ENCODE measurements at places on chromosomes 1 and 21.

- DNase-seq: no peak
Observed at GRCh38 chr1:244080343-244080929, 29.4 kb downstream of the ZBTB18 start.

GRCh38 chr1:157140063-157140588 is 1.9 kb upstream of the ETV3 start:
- no peak for DNase-seq

GRCh38 chr1:56578138-56578962 is 1.0 kb downstream of the PLPP3 start:
- DNase-seq: no peak

GRCh38 chr21:36048357-36048756 is 12.0 kb downstream of the SETD4 start:
- DNase-seq: no peak

- DNase-seq: no peak
Observed at GRCh38 chr1:230268371-230269170, 157.6 kb downstream of the PGBD5 start.

- DNase-seq: no peak
Observed at GRCh38 chr1:201826830-201827229, 2.1 kb upstream of the IPO9 start.

DNA sequence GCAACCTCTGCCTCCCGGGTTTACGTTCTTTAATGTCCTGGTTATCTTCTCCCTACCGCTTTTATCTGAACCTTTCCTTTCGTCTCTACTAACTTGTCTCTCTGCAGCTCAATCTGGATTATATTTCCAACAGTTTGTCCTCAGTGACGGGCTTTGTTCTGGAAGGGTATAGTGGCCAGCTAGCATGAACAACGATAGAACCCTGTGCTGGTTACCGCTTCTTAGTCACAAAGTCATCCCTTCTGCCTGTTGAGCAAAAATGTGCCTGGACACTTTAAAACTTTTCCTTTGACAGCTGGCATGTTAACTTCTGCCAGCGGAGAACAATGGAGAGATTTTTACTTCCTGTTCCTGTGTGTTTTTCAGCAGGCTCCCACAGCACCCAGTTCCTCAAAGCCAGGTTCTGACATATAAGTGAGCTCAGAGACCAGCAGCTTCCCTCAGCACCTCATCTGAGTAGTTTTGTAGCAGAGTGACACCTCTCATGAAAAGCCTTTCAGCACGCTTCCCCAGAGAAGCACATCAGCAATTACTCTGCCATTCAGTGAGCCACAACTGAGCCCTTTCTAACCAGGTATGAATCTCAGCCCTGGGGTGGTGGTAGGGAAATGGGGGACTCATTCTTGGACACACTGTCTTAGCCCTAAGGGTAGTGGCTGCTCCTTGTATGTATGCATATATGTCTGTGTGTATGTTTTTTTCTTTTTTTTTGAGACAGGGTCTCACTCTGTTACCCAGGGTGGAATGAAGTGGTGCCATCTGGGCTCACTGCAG is 23.6 kb upstream of the CCDC17 start:
- DNase-seq: no peak

- no peak for DNase-seq
Observed at GRCh38 chr1:149849111-149849946, 50.0 kb upstream of the BOLA1 start.

DNA sequence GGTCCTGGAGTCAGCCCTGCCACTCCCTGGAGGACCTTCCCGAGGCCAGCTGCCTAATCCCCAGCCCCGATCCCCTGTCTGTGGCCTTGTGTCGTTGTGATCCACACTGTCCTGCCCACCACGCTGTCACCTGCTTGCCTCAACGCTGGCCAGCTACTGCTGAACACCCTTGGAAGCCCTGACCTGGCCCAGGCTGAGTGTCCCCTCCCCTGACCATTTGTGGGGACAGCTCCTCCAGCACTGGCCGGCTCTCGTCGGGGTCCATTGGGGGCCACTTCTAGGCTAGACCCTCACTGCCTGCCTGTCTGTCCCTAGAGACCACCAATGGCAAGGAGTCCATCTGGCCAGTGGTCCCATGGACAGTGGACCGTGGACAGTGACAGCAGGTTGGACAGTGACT is 12.0 kb upstream of the UMODL1 start:
- no peak for DNase-seq

- DNase-seq: no peak
Observed at GRCh38 chr1:48396208-48396607, 75.8 kb downstream of the SPATA6 start.

DNA sequence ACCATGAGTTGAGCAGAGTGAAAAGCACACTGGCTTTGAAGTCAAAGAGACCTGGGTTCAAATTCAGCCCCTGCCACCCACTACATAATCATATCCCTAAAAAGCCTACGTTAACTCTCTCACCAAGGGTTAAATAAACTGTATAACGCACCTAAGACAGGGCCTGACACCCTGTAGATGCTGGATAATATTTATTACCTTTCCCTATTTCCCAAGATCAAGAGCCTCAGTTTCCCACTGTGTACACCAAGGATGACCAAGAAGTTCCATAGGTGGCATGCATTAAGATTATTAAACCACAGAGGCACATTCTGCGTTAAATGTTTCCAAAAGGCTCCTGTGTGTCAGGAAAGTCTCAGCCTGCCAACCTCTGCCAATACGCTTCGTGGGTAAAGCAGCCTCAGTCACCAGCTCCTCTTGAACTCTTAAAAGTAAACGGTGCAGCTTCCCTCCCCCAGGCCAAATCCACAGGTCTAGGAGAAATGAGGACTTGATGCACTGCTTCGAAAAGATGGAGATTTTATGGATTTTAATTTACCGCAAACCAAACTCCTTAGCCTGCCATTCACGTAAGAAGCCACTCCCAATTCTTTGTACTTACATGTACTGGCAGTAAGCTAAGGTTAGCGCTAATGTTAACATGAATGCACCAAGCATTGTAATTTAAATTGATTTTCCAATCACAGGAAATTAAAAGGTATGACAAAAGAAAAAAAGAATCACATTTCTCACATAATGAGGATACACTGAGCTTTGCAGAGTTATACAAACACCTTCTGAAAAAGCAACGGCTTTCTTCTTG is 2.6 kb downstream of the USP24 start:
- DNase-seq: no peak

DNA sequence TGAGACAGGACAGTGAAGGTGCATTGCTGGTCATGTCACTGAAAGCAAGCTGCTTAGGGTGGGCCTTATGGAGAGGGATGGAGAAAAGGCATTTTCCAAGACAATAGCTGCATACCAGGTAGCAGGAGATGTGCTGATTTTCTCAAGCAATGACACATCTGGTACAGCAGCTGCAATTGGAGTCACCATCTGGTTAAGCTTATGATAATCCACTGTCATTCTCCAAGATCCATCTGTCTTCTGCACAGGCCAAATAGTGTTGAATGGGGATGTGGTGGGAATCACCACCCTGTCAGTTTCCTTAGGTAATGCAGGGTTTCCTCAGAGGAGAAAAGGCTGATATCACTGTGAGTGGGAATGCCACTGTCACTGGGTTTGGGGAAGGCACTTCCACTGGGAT is 54.6 kb downstream of the ADSS2 start:
- DNase-seq: no peak

DNA sequence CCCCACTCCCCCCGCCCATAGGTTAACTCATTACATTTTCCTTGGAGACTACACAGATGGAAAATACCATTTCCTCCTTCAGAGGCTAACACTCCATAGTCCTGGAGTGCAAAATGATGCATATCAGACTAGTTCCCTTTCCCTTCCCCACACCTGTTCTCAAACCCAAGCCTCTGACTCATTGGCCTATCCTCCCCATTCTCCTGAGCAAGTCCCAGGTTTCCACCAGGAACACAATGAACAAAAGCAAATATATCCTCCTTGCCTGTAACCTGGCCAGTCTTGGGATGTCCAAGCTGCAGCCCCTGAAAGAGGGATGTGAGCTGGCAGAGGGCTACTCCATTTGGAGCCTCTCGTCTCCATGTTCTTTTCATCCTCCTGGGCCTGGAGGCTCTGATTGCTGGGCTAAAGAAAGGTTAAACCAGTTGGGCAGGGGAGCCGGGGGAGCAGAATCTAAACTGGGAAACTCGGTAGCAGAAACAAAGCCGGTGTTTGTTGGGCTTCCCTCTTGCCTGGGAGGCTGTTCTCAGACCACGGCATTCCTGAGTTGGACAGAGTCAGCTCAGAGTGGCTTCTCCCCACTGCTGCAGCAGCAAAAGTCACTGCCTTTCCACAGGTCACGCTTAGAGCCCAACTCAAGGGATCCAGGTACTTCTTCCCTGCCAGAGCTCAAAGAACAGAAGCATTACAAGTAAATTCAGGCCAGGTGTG is 13.9 kb downstream of the SSR2 start:
- DNase-seq: no peak

DNA sequence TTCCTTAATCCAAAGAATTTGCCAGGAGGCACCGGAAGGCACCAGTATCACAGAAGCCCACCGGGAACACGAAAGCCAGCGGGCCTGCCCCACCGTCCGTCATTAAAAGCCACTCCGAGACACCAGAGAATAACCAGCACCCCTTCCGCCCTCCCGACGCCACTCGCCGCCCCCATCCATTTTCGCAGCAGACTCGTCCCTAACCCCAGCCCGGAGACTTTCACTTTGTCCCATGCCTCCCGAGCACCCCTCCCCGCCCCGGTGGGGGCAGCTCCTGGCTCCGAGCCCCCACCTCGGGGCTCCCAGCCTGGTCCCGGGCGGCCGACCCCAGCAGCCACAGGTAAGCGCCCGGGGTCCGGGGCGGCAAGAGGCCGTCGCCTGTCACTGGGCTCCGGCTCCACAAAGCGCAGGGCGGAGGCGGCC is 105.4 kb downstream of the SLC45A1 start:
- DNase-seq: peak; percentile 36

GRCh38 chr1:115771847-115772457 is 3.4 kb upstream of the CASQ2 start:
- DNase-seq: no peak

DNA sequence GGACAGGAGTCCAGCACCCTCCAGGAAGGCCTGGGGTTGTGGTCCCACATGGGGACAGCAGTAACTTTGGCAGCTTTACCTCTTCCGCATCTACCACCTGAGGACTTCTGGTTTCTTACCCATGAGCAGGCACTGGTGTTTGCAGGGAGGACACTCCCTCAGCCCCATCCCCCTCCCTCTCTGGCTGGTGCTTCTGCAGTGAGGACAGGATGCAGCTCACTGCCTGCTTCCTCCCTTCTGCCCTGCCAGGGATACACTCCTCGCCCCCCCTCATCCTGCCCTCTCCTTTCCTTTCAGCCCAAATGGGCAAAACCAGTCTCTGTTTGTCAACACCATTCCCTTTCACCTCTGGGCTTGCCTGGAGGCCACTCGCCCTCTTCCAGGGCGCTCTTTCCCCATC is 62.4 kb downstream of the KIRREL1 start:
- DNase-seq: no peak

DNA sequence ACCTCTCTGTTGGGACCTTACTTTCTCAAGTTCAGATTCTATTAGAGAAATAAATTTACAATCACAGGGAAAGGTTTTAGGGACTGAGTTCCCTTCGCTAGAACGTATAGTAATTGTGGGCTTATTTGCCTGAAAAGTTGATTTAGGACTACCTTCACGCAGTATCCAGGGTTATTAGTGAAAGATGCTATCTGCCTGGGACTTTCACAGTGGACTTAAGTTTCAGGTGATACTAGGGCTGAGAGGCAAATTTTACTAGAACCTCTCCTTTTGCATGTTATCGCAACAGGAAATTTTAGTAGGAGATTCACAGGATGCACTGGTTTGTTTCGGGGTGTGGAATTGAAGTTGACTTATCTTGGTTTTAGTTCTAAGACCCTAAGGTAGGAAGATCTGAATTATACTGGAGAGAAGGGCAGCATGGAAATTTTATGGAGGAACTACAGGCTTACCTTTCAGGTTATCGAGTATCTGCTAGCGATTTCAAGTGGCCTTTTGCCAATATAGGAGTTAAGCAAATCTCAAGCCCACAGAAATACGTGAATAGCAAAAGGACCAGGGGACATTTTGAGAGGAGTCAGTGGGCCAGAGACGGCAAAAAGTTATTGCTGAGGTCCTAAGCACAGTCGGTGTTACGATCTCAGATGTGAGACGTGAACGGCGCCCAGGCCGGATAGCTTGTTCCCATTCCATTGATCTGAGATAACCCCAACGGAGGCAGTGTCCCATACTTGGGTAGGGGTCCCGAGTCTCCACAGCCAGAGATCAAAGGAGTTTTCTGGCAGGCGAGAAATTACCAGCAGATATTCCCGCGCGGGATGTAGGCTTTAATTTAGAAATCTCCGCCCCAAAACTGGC is 723 bp upstream of the GNAI3 start:
- peak; percentile 15 for DNase-seq

- DNase-seq: no peak
Observed at GRCh38 chr1:178646821-178647220, 78.2 kb upstream of the RALGPS2 start.

DNA sequence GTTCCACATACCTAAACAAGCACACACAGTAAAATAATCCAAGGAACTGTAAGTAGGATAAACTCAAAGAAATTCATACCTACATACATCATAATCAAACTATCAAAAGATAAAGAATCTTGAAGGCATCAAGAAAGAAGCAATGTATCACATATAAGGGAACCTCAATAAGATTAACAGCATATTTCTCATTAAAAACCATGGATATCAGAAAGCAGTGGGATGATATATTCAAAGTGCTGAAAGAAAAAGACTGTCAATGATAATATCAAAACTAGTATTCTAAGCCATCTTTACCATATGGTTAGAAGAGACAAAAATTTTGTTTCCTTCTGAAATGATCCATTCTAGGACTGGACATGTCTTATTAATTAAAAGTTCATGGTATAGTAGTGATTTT is 37.1 kb upstream of the ADAM30 start:
- no peak for DNase-seq

DNA sequence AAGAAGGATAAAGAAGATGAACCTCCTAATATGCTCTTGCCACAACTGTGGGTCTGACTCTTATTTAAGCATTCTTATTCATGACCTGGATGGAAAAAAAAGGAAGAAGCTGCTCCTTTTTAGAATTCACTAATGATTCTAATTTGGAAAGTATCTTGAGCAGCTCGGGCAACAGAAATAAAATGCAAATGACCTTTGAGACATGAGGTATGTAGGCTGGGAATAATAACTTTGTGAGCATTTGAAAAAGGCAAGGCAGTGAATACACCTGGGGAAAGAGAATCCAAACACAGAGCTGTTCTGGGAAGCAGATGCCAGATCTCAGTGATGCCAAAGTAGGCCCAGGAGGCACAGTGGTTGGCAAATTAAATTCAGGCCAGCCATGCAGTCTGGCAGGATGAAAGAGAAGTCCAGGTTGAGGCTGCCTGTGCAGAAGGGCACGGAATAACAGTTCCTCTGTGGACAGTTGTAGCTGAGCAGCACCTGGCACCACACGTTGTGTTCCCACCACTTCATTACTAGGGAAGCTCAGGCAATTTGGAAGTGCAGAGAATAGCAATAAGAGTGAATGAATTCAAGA is 320.8 kb upstream of the ST6GALNAC5 start:
- no peak for DNase-seq

- DNase-seq: no peak
Observed at GRCh38 chr1:173258479-173259264, 51.5 kb upstream of the TNFSF4 start.

DNA sequence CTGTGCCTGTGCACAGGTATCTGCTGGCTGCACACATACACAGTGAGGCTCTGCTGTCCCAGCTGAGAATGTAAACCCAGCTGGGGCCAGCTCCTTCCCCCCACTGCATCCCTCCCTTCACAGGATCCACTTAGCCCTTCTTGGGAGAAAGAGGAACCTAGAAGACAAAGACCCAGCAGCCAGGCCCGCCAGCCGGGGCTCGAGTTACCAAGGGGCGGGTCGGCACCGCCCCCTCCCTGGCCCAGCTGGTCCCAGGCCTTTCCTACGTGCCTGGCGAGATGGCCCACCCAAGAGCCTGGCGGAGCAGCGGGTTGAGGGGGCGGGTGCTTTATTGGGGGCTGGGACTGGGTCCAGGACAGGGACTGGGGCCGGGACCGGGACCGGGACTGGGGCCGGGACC is 2.1 kb downstream of the SH3BGRL3 start:
- DNase-seq: no peak
